GM13977 (cell line): ENCODE measurements at places on chromosomes 5 and 9.

- DNase-seq, result no peak
Observed at GRCh38 chr5:9251379-9251980, 294.4 kb downstream of the SEMA5A start.

DNA sequence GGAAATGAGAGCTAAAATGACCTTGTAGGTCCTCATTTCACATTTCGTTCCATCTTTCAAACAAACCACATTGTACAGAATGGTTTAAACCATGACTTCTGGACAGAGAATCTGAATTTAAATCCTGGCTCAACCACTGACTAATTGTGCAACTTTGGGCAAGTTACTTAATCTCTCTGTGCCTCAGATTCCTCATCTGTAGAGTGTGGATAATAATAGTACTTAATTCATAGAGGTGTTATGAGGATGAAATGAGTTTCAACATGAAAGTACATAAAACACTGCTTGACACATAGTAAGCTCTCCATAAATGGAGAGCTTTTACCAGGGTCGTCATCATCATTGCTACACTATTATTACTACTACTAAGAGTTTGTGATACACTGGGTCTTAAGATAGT, 46.3 kb upstream of the FOXE1 start:
- no peak for DNase-seq

- DNase-seq, result no peak
Observed at GRCh38 chr9:109969011-109969410, 189.0 kb downstream of the PALM2AKAP2 start.

DNA sequence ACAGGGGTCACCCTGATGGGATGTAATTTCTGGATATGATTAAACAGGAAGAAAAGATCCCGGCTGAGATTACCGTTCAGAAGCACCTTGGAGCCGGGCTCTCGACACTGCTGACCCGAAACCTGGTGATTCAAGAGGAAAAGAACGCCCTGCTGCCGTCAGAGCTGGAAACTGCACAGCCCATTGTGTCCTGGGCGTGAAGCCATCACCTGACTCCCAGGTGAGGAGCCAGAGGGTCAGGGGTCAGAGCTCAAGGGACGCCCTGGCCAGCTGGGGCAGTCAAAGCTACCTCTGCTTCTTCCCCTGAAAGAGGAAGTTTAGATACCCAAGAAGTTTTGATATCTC, 17.8 kb upstream of the SLC12A7 start:
- DNase-seq, result no peak

DNA sequence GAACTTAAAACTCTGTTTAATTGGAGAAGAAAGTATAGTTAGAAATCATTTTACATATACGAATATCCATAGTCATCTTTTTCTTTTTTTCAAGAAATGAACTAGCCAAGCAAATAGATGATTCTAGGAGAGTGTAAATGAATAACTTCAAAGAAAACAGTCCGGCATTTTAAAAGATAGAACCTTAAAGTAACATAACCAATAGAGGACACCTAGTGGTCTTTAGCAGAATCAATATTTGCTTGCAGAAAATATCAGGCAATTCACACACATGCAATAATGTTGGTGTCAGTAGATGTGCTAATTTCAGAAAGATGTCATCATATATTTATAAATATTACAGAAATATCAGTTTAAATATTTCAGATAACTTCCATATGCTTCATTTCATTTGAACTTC, 57.1 kb downstream of the HCN1 start:
- DNase-seq, result no peak

DNA sequence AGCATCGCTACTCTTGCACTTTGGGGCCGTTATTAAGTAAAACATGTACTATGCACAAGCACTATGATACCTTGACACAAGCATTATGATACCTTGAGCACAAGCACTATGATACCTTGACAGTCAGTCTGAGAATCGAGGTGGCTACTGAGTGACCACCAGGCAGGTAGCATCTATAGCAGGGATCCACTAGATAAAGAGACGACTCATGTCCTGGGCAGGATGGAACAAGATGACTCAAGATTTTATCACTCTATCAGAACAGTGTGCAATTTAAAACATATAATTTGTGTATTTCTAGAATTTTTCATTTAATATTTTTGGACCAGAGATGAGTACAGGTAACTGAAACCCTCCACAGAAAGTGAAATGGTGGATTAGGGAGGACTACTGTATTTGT, 16.9 kb downstream of the CHSY3 start:
- DNase-seq, result no peak

DNA sequence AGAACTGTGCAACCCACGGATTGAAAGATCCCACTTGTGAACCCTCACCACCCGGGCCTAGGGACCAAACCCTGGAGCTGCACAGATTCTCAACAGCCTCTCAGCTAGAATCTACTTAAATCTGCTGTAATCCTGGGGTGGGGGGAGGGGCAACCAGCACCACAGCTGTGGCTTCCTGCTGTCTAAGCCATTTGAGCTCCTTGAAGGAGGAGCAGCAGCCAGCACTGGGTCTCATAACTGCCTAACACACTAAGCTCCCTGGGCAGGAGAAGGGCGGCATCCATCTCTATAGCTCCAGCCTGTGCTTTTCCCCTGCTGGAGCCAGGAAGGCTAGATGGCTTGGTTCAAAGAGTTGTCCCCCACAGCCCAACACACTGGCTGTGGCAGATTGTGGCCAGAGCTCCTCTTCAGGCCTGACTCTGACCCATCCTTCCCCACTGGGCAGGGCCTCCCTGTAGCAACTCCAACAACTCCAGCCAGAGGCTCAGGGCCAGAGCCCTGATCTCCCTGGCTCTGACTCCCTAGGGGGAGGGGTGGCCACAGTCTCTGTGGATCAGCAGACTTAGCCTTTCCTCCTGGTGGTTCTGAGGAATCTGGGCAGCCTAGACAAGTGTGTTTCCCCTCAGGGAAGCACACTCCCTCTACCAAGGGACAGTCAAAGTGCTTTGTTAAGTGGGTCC, 72.0 kb upstream of the C9orf72 start:
- DNase-seq, result no peak

DNA sequence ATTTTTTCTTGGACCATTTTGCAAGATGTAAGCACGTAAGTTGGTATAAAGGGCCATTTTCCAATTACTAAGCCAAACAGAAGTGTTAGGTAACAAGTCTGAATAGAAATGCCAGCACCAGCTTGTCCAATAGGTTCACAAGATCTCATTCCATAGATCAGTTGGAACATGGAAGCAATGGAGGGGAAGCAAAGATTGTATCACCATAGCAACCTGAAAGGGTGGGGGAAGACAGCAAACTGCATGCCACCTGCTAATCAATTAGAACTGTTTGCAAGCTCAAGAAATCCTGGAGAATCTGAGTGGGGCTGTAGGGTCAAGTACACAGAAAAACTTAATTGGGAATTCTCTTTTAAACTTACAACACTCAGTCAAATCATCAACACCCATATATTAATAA, 264.9 kb upstream of the EFNA5 start:
- no peak for DNase-seq
